ENCODE measurements at places on chromosomes 3 and 15.

DNA sequence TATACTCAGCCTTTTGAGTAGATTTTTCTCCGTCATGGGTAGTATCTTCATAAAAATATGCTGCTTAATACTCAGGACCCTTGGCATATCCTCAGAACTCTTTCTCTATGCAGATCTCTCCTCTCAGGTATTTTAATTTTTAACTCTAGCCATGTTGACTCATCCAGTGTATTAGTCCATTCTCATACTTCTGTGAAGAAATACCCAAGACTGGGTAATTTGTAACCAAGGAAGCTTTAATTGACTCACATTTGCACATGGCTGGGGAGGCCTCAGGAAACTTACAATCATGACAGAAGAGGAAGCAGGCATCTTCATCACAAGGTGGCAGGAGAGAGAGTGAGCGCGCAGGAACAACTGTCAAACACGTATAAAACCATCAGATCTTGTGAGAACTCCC, 129.3 kb upstream of the CD96 start:
- no peak for DNase-seq

DNA sequence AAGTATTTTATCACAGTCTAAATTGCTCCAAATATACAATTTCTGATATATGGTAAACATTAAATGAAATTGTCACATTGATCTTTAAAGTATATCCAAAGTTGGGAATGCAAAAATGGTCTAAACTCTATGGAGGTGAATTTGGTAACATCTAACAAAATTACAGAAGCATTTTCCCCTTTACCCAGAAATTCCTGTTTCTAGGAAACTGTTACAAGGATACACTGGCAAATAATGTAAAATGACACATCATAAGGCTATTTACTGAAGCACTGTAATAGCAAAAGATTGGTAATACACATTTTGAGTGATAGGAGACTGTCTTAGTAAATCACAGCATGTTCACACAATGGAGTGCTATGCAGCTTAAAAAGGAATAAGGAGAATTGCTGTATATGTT, 50.0 kb upstream of the SLCO2A1 start:
- no peak for DNase-seq

DNA sequence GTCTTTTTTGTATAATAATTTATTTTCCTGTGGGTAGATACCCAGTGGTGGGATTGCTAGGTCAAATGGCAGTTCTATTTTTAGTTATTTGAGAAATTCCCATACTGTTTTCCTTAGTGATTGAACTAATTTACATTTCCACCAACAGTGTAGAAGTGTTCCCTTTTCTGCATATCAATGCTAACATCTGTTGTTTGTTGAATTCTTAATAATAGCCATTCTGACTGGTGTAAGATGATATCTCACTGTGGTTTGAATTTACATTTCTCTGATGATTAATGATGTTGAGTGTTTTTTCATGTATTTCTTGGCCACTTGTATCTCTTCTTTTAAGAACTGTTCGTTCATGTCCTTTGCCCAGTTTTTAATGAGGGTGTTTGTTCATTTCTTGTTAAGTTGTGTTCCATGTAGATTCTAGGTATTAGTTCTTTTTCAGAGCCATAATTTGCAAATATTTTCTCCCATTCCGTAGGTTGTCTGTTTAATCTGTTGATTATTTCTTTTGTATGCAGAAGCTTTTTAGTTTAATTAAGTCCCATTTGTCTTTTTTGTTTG, 713.3 kb upstream of the EPHA6 start:
- no peak for DNase-seq

- no peak for DNase-seq
These were observed 732.4 kb upstream of the BCHE start for GRCh38 chr3:166569589-166569988.

DNA sequence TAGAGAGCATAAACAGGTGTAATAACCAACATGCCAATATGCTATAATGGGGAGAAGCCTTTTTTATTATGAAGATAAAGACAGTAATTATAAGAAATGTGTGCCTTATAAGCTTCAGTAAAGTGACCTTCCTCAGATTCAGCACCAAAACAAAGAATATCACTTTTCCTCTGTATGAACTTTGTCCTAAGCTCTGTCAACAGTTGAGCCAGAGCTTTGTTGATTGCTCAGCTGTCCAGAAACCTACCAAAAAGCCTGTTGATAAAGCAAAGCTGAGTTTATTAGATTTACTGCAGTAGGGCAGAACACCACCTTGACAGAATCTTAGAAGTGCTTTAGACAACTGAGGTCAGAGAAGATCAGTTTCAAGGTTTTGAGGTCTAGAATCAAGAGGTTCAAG, 635.3 kb downstream of the EDEM1 start:
- no peak for DNase-seq

DNA sequence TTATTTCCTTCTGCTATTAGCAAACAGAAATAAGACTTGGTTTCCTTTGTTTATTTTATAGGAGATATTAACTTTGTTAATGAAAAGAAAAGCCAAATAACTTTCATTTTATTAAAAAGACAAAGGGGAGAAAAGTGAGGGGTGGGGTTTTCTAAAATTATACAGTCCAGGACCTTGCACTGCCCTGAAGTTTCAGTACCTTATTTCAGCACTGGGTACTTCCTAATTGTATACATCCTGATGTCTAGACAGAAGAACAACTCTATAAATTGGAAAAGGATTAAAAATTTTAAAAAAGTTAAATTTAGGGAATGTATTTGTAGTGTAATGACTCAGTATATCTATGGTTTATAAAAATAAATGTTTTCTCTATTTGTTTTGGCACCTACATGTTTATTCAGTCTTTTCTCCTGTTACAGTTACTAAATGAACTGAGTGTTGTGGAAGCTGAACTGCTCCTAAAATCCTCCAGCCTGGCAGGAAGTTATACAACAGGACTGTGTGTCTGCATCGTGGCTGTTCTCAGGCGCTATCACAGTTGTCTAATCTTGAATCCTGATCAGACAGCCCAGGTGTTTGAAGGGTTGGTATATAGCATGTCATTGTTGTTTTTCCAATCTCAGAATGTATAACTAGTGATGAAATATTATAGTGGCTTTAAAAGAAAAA, 27.6 kb upstream of the P2RY13 start:
- DNase-seq: no peak

GRCh38 chr15:62823561-62823960, 219.0 kb upstream of the TPM1 start:
- no peak for DNase-seq

DNA sequence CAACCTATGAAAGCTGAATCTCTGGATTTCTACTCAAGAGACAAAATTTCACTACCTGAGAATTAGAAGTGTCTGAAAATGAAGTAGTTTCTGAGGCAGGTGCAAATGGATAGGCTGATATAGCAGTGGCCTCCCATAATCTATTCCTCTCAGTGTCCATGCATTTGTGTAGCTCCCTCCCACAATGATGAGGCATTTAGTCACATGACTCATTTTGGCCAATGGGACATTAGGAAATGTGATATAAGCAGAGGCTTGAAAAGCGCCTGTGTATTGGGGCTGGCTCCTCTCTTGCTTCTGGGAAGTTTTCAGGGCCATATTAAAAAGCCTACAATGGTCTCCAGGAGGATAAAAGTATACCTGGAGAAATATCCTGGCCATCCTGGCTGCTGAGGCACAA, 79.7 kb upstream of the MRPL3 start:
- no peak for DNase-seq

GRCh38 chr15:59222906-59223550, 16.4 kb downstream of the LDHAL6B start:
- DNase-seq: no peak

DNA sequence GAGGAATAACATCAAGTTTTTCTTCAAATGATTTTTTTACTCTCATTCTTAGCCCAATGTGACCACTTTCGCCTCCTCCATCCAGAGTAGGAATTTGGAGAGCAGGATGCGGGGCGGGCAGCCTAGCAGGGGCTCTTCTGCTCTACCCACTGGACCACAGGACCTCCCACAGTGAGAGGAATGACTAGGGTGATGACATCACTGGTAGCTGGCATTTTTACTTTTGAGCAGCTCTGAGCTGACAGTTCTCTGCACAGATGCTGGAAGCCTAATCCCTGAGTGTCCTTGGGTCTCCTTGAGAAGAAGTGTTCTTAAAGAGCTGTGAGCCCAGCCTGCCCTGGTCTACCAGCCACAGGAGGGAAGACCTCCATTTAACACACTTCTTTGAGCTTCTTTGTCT, 1.4 kb upstream of the HCN4 start:
- DNase-seq: no peak

DNA sequence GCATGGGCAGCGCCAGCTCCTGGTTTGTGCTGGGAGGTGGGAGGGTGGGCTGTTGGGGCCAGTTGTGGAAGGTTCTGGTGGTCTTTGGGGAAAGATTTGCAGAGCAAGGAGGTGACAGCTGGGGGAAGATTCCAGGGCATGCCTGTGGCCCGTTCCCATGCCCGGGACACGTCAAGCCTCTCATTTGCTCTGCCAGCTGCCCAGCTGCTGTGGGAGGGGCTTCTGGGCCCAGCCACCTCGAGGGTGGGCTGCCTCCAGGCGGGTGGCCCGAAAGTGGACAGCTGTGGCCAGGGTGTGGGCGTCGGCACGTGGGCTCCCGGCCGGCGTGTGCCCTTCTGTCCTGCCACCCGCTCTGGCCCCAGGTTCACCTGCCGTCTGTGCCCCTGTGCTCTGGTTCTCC, 17.2 kb downstream of the PLXNA1 start:
- no peak for DNase-seq

DNA sequence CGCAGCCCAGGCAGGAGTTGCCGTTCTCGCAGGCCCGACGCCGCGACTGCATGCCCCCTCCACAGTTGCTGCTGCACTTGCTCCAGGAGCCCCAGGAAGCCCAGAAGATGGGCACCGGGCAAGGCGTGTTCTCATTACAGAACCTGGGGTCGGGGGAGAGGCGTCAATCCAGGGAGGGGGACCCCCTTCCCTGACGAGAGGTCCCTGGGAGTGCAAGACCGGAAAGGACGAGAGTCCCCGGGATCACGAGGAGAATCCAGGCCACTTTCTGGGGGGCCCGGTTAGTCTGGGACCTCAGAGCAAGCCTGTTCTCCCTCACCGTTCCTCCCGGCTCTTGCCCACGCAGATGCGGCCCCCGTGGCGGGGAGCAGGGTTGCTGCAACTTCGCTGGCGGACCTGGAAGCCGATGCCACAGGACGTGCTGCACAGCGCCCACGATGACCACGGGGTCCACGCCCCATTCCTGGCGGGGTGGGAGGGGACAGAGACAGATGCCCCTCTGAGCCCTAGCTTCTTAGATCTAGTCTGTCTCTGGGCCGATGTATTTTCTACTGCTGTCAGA, 113.9 kb downstream of the SEMA5B start:
- no peak for DNase-seq

DNA sequence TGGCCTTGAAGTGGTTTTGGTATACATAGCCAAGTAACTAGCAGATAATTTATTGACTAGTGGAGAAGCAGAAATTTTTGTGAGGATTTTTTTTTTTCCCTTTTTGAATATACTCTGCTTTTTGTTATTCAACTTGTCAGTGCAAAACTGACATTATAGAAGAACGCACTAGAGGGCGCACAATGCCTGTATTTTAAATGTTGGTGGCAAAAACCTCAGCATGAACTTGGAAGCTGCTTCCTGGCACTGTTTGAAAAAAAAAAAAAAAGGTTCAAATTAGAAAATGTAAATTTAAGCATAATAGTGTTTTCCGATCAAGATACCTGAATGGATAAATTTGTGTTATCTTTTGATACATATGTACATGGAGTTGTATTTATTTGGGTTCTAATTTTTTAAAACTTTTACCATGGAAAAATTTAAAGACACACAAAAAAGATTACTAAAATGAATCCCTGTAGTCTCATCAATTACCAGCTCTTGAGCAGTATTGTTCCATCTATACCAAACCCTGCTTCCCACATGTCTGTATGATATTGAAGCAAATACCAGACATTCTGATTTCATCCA, 56.0 kb downstream of the SLC25A26 start:
- DNase-seq: no peak

DNA sequence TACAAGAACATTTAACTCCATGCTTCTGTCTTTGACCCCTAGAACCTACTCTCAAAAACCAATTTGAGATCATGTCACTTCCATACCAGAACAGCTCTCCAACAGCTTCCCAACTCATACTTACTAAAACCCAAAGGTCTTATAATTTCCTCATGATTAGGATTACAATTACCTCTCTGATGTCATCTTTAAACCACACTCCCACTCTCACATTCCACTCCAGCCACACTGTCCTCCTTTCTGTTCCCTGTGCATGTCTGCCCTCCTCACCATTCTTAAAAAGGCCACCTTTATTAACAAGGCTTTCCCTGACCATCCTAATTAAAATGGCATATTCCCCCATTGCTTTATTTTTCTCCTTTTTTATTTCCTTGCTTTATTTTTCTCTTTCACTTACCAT, 18.9 kb downstream of the PHC3 start:
- DNase-seq: no peak

DNA sequence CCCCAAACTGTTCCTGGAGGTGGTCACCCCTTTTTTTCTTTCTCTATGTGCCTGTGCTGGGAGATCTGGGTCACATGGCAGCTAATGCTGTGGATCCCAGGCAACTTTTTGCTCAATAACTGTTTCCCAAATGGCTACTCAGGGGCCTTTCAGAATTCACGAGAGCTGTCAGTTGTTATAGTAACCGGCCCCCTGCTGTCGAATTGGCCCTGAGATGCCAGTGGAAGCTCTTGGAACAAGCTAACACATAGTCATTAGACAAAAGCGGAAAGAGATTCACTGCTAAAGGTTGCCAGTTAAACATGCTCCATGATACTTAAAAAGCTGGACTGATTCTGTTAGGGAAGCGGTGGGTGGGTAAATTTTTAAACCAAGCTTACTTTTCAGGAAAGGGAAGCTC, 144.1 kb downstream of the FEZF2 start:
- DNase-seq: no peak

DNA sequence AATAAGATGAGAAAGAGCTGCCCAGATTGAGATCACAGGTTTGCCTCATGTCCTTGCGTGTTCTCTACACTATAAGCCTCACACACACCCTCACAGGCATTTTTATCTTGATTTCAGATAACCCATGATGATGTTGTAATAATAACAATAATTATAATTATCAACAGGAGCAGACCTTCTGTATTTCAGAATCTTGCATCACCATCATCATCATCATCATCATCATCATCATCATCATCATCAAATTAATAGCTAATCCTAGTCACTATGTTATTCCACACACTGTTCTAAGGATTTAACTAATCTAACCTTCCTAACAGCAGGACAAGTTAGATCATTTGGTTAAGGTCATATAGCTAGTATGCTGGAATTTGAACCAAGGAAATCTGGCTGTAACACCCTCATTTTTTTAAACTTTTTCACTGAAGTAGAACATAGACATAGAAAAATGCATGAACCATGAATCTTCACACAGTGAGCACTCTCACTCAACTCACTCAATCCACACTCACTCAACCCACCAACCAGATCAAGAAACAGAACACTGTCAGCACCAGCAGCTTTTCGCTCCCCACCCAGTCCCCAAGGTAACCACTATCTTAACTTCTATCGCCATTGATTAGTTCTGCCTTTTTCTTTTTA, 1.8 kb upstream of the SH2D7 start:
- no peak for DNase-seq

DNA sequence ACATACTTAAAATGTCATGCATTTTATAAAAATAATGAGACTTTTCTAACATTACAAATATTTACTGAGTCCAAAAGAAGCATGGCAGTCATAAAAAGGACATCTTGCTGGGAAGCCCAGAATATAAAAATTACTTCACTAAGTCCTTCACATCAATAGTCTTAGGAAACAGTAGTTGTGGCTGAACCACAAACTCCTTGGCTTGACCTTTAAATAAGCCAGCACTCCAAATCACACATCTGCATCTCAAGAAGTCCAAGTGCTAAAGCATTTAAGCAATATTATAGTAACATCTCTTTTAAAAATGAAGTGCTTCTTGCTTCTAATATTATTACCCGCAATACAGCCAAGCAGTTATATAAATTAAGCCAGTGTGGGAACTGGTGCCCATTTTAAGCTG, 8.8 kb downstream of the CCNL1 start:
- DNase-seq: no peak
